Activated naive CD4-positive, alpha-beta T cell treated with Interleukin-2 at 50 U/mL for 16 hours (primary cell): ENCODE measurements at places on chromosomes 1 and 21.

- DNase-seq = no peak
Observed at GRCh38 chr1:192512426-192513162, 63.0 kb upstream of the RGS1 start.

DNA sequence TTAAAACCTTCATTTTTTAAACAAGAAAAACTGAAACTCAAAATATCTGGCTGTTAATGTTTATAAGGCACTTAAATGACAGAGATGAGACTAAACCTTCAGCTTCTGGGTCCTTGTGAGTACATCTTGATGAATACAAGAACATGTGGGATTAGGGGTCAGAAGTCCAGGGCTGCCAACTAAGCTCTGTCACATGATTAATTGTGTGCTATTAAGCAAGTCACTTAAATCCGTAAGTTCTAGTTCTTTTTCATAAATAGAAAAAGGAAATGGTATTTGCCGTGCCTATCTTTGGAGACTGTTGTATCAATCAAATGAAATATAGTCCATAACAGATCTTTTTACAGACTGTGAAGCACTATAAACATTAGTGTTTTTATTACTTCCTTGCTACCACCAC is 43.2 kb upstream of the KCTD3 start:
- no peak for DNase-seq

DNA sequence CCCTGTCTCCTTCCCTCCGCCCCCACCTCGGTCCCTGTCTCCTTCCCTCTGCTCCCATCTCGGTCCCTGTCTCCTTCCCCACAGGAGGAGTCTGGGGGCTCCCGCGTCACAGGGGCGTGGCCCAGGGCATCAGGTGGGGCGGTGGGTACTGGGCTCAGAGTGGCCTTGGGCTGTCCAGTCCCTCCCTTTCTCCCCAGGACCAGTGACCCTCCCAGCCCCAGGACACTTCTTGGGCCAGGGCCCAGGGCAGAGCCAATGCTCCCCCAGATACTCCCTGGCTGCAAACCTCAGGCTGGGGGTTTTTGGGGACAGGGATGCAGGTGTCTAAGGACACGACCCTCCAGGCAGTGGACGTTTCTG is 6.8 kb upstream of the RNF223 start:
- DNase-seq = no peak

GRCh38 chr1:119773711-119774241 is 5.1 kb upstream of the HMGCS2 start:
- DNase-seq = no peak

- DNase-seq = no peak
Observed at GRCh38 chr21:29613021-29613420, 314.3 kb downstream of the BACH1 start.

DNA sequence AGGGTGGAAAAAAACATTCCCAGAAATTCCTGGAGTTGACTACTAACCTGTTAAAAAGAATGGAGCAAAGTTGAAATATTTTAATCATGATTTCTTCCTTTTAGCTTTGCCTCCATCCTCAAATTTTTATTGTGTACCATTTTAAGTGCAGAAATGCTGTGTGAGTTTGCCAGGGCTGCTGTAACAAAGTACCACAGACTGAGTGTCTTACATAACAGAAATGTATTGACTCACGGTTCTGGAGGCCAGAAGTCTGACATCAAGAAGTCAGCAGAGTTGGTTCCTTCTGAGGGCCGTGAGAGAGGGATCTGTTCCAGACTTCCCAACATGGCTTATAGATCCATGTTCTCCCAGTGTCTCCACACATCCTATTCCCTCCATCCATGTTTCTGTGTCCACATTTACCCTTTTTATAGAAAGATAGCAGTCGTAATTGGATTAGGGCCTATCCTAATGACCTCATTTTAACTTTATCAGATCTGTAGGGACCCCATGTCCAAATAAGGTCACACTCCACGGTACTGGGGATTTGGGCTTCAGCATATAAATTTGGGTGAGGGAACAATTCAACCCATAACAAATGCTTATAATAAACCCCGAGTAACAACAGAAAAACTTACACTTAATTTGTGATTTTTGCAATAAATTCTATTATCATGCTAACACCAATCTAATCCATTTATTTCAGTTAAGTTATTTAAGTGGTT is 12.7 kb downstream of the SNX7 start:
- no peak for DNase-seq

DNA sequence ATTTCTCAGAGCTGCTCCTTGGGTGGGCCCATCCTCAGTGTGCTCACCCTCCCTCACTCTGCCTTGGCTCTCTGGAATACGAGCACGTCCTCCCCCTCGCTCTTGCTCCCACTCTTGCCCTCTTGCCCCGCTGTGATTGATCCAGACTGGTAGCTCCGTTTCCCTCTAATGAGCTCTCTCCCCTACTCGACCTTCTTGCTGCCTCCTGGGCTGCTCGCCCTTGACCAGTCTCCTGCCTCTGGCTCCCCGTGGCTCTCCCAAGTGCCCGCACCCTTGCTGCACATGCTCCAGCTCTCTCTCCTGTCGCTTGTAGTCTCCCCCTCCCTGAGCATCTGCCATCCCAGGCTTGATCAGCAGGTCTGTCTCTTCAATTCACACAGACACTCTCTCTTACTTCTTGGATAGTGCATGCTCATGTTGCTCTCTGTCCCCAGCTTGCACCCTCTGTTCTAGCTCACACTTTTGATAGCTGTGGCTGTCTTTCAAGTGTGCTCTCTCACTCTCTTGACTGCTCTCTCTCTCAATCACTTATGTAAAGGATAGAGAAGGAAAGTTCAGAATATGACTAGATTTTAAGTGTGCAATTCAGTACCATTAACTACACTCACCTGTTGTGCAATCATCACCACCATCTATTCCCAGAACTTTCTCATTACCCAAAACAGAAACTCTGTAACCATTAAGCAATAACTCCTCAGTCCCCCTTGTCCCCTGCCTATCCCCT is 51.1 kb downstream of the PHC2 start:
- no peak for DNase-seq

- no peak for DNase-seq
Observed at GRCh38 chr1:72435025-72435424, 152.7 kb upstream of the NEGR1 start.

DNA sequence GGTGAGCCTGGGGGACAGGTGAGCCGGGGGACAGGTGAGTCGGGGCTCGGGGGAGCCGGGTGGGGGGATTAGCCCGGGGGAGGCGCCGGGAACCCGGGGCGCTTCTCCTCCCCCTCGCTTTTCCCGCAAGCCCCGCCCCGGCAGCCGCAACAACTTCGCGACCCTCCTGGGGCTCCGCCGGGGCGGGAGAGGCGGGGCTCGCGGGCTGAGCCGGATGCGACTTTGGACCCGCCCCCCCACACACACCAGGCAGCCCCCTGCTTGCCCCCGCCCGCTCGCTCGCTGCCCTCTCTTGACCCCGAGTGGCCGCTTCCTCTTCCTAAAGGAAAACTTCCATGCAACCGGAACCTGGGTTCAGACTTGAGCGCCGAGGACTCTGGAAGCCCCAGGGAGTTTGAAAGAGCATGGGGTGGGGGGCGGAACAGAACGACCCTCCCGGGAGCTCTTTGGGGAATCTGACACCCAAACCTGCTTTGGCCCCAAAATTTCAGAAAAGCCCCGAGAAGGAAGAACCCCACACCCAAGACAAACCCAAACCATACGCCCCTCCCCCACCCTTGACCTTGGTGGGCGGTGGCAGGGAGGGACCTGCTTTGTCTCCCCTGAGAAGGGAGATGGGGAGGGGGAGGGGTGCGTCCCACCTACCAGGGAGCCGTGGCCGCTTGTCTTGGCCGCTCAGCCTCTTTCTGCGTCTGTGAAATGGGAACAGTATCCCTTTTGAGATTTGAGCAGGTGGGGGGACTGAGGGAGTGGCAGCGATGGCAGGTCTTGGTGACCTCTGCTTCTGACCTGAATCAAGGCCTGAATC is 550 bp downstream of the ARHGEF16 start:
- no peak for DNase-seq
